Astrocyte of the cerebellum (primary cell): ENCODE measurements at places on chromosomes 11 and 22.

- peak; percentile 31 for DNase-seq
Measured at GRCh38 chr22:44406341-44407170, 91.5 kb downstream of the RTL6 start.

DNA sequence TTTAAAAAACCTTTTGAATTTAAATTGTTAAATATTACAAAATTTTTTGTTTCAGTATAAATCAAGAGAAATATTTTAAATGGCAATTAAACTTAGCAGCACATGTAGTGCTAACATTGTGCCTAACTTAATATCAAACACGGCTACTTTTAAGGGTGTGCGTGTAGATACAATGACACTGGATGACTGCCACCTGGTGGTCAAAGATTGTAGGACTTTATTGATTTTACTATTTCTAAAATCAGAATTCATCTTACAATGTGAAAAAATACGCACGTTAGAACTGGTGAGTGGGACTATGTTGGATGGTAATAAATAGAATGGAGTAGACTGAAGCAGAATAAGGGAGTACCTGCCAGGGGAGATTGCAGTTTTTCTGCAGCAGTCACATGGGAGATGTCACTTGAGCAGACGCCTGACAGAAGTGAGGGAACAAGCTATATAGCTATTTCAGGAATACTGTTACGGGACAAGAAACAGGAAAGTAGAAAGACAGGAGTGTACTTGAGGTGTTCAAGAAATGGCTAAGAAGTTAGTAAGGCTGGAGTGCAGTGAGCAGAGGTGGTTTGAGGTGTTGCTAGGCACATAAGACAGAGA lies 52.9 kb downstream of the UVRAG start:
- DNase-seq, result peak; percentile 46

GRCh38 chr22:30357236-30357570 lies 396 bp downstream of the CCDC157 start:
- DNase-seq, result no peak

DNA sequence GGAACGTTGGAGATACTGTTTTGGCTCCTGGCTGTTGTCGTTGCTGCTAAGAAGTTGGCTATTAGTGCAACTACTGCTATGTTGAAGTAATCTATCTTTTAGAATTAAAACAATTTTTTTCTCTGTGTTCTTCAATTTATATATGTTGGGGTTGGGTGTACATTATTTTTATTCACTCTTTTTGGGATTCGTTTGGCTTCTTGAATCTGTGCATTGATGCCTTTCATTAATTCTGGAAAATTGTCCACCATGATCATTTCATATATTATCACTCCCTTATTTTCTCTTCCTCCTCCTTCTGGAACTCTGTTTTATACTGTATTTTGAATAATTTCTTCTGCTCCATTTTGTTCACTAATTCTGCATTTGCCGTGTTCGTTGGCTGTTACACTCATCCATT lies 199.5 kb upstream of the PLET1 start:
- no peak for DNase-seq

GRCh38 chr11:69011624-69012091 lies 1.4 kb downstream of the MRGPRF start:
- DNase-seq, result no peak

DNA sequence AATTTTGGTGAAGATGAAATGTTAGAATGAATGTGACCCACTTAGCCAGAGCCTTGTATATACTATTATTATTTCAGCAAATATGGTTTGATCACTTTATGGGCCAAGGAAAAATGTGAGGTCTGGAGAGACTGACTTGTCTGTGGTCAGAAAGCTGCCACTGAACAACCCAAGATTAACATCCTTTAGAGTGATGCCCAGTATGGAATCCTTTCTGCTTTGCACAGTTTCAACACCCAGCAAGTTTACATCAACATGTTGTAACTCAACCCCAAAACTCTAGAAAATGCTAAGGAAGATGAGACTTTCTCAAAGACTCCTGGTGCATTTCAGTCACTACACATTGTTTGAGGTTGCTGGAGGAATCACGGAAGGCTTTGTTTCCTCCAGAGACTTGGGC lies 107.7 kb downstream of the SNX19 start:
- no peak for DNase-seq

DNA sequence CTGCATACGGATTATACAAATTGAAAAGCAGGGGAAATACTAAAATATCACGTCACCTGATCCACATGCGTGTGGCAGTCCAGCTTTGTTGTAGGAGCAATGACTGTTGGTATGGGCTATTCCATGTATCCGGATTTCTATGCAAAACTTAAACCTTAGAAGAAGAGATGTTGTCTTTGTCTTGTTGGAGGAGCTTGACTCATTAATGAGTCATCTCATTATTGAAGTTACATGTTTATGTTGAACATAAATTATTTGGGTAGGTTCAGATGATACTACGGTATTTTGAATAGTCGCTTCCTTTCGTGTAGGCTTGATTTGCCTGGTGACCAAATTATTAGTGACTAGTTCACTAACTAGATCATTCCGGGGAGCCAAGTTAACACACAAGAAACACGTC lies 806 bp upstream of the SAAL1 start:
- DNase-seq, result no peak

GRCh38 chr11:35182317-35182939 lies 43.5 kb downstream of the CD44 start:
- DNase-seq, result no peak

GRCh38 chr11:123427405-123427804 lies 2.7 kb upstream of the GRAMD1B start:
- no peak for DNase-seq
